ENCODE measurements at places on chromosomes 3 and 15.

- no peak for DNase-seq
Observed at GRCh38 chr15:81157939-81158223, 23.8 kb downstream of the CFAP161 start.

- DNase-seq: no peak
Observed at GRCh38 chr3:78882251-78882650, 885.5 kb downstream of the ROBO1 start.

GRCh38 chr3:12975748-12976522 lies 97.3 kb downstream of the IQSEC1 start:
- DNase-seq: no peak

- no peak for DNase-seq
Observed at GRCh38 chr15:75695220-75695619, 17.4 kb downstream of the CSPG4 start.
